Naive thymus-derived CD4-positive, alpha-beta T cell (primary cell): ENCODE measurements at places on chromosomes 7 and 10.
A peak's percentile ranks its signal among the peaks of the same experiment; 100 is the strongest.

- no peak for DNase-seq
These were observed 7.0 kb downstream of the GPAM start for GRCh38 chr10:112176543-112176942.

GRCh38 chr7:2606539-2606936 is 25.2 kb upstream of the TTYH3 start:
- no peak for DNase-seq

DNA sequence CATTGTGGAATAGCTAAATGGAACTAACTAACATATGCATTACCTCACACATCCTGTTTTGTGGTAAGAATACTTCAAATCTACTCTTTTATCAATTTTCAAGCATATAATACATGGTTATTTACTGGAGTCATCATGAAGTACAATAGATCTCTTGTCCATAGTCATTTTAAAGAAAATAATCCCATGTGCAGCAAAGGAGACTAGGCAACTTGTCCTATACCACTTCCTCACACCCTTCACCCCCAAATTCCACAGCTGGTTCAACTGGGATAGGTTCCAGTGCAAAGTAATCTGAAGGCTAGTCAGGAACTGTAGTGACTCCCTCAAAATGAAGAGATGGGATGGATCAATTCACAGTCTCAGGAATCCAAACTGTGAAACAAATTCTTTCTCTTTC is 176.1 kb downstream of the SGMS1 start:
- DNase-seq = no peak

DNA sequence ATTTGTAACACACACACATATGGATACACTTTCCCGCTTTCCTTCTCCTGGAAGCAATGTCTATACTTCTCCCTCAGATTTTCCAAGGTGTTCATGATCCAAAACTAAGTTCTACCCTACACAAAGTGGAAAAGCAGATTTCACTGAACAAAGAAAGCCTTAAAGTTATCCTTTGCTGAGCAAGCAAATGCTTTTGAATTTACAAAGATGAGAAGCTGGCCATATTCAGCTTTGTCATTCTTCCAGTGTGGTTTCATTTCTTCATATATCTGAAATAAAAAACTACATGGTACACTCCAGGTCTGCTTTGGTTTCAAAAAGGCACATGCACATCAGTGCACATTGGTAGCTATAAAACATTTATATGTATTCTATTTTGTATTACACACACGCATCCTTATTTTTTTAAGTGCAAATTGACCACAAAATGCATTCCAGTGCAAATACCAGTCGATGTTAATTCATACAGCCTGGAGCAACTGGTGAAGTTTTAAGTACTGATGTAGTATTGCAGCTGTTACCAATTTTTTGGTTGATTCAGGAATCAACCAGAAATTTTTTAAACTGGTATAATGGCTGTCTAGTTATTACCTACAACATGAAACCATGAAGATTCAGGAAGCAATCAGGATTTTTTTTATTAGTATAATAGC is 65.5 kb upstream of the SRPK2 start:
- DNase-seq = no peak

DNA sequence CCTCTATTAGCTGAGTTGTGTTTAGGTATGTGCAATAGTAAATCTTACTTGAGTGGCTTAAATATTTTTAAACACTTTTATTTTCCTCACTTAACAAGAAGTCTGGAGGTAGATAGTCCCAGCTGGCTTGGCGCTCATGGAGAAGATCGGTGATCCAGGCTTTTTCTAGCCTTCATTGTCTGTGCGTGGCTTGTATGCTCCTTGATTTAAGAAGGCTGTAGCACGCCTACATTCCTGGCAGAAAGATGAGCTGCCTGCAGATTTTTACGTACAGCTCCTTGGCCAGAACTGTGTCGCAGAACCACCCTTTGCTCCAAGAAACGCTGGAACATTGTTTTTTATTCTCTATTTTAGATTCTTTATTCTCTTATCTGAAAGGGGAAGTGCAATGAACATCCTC is 284.1 kb downstream of the KIF20B start:
- no peak for DNase-seq

- DNase-seq = no peak
These were observed 155.4 kb downstream of the NRP1 start for GRCh38 chr10:33179067-33179466.

DNA sequence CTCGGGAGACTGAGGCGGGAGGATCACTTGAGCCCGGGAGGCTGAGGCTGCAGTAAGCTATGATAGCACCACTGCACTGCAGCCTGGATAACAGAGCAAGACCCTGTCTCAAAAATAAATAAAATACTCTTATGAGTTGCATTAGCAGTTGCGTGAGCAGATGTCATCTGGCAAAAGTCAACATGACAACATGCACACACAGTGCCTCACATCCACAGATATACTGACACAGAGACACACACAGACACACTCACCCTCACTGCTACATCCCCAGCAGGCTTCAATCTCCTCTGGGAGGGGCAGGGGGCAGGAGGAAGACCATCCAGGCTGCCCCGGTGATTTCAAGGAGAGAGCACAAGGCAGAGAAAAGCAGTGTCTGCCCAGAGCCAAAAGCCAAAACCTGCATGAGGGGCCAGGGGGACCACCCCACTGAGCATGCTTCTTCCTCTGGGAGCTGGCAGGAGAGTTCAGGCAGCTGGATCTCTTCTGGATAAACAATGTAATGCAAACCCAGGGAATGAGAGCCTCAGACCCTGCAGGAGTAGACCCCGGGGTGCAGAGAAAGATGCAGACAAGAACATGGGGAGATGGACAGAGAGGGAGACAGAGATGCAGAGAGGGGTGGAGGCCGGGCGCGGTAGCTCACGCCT is 9.6 kb upstream of the ELN start:
- DNase-seq = no peak

DNA sequence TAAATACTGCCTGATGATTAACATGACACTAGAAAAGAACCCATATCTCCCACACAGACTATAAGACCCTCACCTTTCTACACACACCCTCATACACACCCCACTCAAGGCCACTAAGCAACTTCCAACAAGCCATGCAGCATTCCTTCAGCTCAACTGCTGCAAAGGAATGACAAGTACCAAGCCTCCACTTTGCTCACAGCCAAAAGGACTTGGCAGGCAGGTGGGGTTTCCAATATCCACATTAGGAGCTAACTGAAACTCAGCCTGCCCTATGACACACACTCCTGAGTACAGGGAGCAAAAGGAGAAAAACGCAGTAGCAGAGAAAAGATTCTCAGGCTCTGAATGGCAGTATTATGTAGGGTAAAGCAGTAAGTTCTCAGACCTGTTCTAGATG is 13.4 kb downstream of the USP54 start:
- no peak for DNase-seq

GRCh38 chr7:24440892-24441291 is 132.4 kb upstream of the PALS2 start:
- no peak for DNase-seq

DNA sequence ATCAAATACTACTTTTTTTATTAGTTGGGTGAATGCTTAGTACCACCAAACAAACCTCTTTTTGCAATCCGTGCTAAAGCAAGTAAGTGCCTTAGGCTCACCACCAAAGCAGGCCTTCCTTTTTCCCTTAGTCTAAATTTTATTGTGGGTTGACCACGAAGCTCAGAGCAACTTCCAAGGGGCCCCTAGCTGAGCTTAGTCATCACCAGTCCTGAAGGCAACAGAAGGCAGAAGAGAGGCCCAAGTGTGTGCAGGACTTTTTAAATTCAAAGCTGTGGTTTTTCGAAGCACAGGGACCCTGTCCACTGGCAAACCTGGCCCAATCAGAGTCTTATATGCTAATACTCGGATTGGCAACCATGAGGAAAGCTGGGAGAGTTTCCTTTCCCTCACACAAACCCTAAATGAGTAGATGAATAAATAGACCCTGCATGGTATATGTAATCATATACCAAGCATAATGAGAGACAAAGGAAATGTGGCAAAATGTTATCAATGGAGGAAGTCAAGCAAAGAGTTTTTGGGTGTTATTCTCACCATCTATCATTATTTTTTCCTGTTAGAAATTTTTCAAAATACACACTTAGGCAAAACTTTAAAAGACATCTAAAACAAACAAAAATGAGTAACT is 453.2 kb upstream of the GALNT17 start:
- no peak for DNase-seq

GRCh38 chr10:79069325-79070080 is 737 bp downstream of the ZMIZ1 start:
- DNase-seq = peak; percentile 45

GRCh38 chr7:23928418-23928775 is 218.4 kb downstream of the STK31 start:
- DNase-seq = no peak

DNA sequence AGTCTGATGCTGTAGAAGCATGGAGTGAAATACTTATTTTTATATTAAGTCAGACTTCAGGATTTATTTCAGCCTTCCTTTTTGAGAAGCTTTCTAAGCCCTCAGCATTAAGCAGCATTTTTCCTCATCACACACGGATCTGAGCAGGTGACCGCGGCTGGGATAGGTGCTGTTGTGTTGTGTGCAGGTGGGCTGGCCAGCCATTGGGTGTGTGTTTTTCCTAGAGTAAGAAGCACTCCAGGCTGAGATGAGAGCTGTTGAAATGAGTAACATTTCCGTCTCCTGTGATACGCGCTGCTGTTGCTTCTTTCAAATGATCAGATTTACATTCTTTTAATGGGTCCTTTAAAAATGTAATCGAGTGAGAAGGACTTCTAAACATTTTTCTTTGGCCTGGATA is 63.9 kb downstream of the INSYN2A start:
- DNase-seq = no peak

GRCh38 chr10:132834311-132834761 is 48.4 kb upstream of the NKX6-2 start:
- DNase-seq = no peak

DNA sequence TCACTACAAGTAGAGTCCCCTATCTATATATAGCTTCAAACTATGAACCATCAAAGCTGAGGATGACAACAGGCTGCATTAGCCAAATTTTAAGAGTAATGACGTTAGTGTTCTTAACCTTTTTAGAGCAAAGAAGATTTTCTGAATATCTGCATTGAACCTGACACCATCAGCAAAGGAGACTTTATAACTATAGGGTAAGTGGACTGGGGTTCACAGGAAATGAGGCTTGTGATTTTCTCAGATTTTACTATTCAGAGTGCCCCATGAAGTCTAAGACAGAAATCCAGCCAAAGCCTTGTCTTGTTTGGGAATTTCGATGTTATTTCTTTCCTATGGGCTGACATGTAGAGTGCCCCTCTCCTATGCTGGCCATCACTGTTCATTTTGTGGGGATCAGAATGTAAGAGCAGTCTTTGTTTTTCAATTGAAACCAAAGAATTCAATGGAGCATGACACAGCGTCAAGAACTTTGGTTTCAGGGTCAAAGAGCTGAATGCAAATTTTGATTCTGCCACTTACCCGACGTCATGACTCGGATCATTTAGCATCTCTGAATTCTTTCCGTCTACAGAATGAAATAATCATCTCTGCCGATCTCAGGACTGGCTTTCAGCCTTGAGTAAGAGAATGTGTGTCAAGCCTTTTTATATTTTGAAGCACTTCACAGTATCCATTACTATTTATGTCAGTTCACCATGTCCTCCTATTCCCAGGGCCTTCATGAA is 52.7 kb downstream of the DENND11 start:
- DNase-seq = no peak

- DNase-seq = peak; percentile 67
These were observed 249.7 kb downstream of the ELMO1 start for GRCh38 chr7:37198906-37199485.

DNA sequence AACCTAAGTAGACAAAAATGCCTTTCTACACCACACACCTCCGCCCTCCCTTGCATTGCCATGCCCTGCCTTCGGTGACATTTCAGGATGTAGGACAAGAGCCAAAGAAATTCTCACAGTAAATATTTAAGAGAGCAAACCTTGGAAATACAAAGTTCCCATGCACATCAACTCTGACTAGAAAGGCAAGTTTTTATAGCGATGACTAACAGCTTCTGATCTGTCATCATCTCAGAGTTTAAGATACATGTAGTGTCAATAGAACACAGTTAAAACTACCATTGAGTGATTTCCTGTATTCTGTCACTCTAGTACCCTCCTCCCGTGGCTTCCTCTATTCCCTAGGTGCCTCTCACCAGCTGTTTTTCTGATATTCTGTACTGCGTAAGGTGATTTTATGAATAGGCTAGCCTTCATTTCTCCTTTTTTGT is 20.7 kb downstream of the SLC16A9 start:
- no peak for DNase-seq

DNA sequence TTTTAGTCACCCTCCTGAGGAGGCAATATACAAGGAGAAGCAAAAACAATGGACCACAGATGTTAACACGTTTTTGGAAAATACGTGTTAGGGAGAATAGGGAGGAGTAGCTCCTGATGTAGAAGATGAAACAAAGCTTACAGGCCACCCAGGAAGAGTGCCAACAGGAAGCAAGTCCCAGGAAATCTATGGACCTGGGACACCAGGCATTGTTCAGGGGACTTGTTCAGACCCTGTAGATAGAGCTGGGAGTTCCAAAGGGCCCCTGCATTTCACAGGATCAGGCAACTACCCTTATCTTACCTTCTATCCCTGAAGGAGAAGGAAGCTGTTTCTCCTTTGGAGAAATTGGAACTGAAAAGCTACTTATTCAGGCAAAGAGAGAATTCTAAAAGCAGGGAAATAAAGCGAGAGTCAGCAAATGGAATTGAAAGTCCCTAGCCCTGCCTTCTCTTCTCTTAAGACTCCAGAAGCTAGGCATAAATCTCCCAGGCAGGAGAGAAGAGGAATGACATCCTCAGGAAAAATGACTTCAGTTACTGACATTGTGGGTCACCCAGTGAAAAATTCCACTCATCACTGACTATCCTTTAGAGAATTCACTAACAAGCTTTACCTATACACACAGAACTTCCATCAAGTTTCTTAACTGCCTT is 77.7 kb upstream of the FAM3C start:
- DNase-seq = no peak

DNA sequence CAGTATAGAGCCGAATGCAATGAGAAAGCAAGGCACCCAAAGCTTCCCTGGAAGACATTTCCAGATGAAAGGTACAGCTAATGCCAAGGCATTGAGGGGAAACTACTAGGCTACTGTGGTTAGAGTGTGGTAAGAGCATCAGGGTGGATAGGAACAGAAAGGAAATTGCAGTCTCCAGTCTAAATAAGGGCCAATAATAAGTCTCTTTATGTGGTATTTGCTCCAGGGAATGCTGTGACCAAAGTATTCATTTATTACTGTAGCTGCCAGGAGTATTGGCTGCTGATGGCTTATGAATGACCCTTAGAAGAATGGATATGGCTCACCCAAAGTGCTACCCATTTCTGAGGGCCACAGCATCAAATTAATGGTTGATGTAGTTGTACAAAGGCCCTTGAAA is 30.1 kb upstream of the POT1 start:
- DNase-seq = no peak

DNA sequence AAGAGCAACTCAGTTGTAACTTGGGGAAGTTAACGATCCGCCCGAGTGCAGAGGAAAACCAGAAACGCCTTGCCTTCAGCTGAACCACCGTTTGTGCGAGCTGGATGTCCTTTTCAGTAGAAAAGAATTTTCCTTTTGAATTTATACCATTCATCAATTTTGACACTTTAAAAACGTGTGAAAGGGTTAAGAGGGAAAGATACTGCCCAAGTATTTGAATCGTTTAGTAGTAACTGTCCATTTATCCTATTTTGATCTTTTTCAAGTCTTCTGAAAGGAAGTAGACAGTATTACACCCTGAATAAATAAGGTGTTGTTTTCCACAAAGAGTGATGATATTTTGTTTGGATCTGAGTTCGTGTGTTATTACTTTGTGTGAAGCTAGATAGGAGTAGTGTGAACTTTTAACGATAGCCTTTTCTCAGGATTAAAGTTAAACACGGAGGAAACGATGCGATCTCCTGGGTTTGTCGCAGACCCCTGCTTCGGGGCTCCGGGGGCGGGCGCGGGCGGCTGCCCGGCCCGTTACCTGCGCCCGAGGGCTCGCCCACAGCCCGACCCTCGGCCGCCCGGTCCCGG is 830 bp upstream of the BMI1 start:
- DNase-seq = no peak
